Iris pigment epithelial cell (primary cell): ENCODE measurements at places on chromosomes 1 and 21.

DNA sequence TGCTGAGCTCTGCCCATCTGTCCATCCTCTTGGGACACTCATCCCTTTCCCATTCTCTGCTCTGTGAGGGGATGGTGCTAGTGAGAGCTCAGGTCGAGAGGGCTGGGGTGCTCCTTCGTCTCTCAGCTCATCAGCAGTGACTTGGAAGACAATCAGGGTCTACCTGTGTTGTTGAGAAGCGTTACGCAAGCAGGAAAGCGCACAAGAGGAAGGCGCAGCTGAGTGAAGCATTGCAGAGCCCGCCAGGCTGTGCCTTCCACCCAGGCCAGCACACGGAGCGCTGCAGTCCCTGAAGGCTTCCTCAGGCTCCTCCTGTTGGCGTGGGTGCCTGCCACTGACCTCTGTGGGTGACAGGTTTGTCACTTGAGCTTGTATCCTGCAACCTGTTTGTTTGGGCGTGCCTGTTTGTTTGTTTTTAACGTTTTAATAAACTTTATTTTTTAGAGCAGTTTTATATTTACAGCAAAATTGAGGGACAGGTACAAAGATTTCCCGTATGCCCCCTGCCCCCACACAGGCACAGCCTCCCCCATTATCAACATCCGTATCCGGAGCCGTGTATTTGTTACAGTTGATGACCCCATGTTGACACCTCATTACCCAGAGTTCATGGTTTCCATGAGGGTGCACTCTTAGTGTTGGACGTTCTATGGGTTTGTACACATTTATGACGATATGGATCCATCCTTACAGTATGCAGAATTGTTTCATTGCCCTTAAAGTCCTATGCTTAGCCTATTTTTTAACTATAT lies 36.7 kb downstream of the ADARB1 start:
- DNase-seq = no peak

GRCh38 chr1:68229650-68230483 lies 2.5 kb downstream of the WLS start:
- no peak for DNase-seq

DNA sequence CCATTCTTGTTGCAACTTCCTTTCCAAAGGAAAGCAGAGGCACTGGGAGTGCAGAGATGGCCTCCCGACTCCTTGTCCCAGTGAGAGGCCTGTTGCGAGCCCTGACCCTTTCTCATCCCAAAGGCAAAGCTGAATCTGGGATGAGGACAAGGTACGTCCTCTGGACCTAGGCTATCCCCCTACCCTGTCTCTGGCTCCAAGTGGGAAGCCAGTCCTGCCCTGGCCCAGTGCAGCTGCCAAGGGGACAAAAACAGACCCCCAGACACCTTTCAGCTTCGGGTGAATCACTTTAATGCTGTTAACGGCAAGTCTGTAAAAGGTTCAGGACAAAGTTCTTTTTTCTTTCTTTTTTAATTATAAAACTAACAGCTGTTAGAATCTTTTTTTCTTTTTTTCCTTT lies 2.5 kb downstream of the TSSK3 start:
- no peak for DNase-seq

DNA sequence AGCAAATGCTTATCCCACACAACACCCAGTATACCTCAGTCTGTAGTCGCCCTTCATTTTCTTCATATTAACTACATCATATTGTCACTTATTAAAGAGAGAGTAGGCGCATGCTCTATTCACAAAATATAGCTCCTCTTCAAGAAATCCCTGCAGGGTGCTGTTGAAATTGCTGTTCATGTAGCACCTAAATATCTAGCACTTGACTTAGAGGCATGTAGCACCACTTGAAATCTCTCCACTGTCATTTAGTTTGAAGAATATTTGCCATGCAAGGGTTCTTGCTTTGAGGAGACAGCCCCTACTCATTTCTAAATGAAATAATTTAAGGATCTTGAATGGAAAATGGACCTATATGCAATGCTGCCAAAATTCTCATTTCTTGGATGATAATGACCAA lies 20.9 kb upstream of the LRRC8B start:
- no peak for DNase-seq

- DNase-seq = peak; percentile 20
These were observed 19.1 kb upstream of the SLC35F3 start for GRCh38 chr1:233885196-233885920.

GRCh38 chr1:222420633-222421032 lies 127.3 kb downstream of the HHIPL2 start:
- no peak for DNase-seq

DNA sequence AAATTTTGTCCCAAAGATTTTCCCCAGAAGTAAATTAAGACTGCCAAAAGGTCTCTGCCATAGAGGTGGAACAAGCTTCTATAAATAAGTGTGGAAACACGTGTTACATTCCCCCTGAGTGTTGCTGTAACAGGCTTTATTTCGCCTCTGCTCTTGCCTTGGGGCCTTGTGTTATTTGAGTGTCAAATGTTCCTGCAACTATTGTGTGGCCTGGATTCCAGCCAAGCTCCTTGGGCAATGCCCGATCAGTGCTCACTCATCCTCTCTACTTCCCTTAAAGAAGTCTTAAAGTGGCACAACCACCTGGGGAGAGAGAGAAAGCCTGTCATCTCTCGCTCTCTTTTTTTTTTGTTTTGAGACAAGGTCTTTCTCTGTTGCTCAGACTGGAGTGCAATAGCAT lies 156.7 kb downstream of the NR5A2 start:
- DNase-seq = peak; percentile 74

- DNase-seq = no peak
These were observed 59.2 kb upstream of the IVNS1ABP start for GRCh38 chr1:185376288-185376687.

GRCh38 chr1:158095737-158096335 lies 84.9 kb upstream of the CD1D start:
- peak; percentile 27 for DNase-seq

DNA sequence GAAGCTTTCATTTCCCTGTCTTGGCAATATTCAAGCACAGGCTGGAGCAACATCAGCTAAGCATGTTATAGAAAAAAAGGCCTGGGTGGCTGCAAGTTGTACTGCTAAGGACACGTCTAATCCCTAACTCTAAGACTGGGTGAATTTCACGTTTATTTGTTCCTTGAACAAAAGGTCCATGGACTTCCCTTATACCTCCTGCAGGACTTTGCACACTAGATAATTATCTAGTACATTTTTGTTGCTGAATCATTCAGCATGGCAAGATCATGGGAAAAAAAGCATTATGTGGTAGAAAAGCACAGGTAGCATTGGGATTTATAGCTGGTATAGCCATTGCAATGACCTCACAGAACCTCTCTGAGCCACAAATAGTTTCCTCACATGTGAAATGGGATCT lies 130.7 kb upstream of the DMRTA2 start:
- peak; percentile 18 for DNase-seq

DNA sequence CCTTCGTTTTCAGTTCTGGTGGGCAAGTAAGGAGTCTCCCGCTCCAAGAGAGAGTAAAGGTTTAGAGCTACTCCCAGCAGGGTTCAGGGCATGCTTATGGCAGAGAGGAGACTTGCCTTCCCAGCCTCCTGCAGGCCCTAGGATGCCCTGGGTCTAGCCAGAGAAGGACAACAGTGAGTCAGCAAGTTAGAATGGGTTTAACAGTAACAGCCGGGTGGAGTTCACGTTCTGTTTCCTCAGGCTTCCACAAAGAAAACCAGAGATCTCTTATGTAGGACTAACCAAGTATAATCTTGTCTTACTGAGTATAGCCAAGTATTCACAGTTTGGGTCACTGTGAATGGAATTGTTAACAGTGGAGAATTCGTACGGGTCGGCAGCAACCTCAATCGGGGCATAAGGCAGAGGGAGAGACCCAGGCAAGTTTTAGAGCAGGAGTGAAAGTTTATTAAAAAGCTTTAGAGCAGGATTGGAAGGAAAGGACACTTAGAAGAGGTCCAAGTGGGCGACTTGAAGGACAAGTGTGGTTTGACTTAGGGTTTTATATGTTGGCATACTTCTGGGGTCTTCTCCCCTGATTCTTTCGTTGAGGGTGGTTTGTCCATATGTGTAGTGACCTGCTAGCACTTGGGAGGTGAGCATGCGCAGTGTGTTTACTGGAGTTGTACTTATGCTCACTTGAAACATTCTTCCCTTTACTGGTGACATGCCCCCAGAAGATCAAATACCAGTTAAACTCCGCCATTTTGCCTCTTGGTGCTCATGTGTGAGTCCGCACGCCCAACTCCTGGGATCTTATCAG lies 4.5 kb downstream of the OVAAL start:
- DNase-seq = peak; percentile 83

DNA sequence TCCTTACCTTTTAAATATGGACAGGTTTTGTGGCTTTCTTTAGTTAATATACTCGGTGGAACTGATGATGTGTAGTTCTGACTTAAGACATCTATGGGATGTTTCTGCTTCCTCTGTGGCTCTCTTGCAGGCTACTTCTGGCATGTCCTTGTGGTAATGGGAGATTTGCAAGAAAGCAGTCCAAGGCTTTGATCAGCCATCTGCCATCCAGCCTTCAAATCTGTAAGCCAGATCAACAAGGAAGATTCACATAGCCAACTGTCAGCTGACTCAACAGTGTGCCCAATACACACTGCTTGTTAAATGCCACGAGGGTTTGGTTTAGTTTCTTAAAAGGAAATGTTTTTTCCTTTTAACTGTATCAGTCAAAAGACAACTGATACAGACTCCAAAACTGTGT lies 722.2 kb upstream of the CHRM3 start:
- peak; percentile 45 for DNase-seq

GRCh38 chr21:43369124-43369523 lies 57.8 kb downstream of the SIK1 start:
- DNase-seq = peak; percentile 22

DNA sequence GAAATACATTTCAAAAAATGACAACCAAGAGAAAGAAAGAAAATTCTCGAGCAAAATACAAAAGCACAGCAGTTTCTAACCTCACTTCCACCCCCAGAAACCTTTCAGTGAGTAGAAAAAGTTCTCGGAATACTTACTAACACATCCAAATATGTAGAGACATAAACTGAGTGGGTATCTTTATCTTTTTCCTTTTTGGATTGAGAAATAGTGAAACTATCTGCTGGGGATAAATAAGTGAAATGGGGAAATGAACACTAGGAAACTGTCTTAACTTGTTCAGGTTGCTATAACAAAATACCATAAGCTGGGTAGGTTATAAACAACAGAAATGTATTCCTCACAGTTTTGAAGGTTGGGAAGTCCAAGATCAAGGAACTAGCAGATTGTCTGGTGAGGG lies 72.0 kb downstream of the VCAM1 start:
- DNase-seq = peak; percentile 57

GRCh38 chr1:228275430-228276173 lies 67.8 kb downstream of the OBSCN start:
- peak; percentile 84 for DNase-seq

GRCh38 chr1:91805311-91805801 lies 80.6 kb downstream of the TGFBR3 start:
- DNase-seq = no peak

- DNase-seq = no peak
These were observed 58.8 kb downstream of the TOR1AIP2 start for GRCh38 chr1:179818743-179819173.

DNA sequence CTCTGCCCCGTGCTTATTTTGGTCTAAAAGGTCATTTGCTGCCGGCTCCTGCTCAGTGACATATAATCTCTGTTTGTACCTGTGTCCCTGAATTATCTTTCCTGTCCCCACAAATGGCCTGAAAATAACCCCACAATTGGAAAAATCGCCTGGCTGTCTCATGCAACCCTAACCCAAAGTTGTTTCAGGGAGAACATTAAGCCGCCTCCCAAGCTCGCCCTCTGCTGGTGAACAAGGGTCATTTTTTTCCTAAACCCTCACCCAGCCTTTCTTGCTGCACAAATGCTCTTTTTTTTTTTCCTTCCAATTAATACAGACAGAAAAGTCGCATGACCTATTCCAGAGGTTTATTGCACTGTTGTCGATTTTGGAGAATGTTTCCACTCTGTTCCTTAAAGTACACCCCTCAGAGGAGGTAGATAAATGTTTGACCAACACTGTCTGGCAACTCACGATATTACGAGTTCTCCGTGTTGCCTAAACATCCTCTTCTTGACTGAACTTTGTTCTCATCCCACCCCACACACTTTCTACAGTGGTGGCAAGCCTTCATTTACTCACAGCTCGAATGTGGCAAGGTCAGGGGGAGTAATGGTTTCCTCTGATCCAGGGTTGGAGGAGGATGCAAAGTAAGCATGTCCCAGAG lies 148.7 kb downstream of the ZZZ3 start:
- DNase-seq = peak; percentile 78

GRCh38 chr1:13945856-13946255 lies 245.9 kb downstream of the PRDM2 start:
- no peak for DNase-seq

GRCh38 chr1:226424221-226425003 lies 16.5 kb upstream of the PARP1 start:
- DNase-seq = peak; percentile 39

DNA sequence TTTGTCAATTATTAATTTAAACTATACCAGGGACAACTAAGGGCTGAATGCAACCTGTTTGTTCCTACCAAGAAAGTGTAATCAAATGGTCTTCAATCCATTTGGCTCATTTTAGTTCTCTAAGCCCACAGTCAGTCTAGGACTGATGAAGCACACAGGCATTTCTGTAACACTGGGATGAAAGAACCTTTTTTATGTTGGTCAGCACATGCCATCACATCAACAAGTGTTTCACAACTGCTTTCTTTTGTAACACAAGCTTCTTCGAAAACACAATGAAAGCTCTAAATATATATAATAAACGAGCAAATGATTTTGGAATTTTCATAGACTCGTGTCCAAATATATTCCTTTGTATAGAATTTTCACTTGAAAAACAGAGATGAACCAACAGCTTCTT lies 28.8 kb downstream of the HEATR1 start:
- peak; percentile 87 for DNase-seq

GRCh38 chr1:175420518-175420827 lies 227.9 kb upstream of the KIAA0040 start:
- DNase-seq = no peak

DNA sequence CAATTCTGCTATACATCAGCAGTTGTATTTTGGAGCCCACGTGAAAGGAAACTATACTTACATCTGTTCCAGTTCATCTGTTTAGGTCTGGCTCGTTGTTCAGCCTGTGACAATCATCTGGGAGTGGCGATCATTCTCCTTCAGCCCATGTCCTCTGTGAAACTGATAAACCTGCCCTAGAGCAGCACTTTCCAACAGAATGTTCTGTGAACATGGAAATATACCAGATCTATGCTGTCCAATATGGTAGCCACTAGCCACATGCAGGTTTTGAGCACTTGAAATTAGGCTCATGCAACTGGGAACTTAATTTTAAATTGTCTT lies 24.5 kb upstream of the COQ8A start:
- no peak for DNase-seq

DNA sequence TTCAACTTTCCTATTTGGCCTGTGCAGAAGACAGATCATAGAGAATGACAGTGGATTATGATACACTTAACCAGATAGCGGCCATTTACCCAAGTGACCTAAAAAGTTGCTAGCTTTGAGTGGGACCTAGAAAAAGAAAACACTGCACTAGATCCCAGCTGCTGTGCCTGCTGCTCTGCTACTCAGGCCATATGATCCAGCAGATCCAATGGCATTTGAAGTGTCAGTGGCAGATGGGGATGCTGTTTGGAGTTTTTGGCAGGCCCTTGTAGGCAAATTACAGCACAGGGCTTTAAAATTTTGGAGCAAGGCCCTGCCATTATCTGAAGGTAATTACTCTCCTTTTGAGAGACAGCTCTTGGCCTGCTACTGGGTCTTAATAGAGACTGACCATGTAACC lies 74.0 kb upstream of the KCNE2 start:
- no peak for DNase-seq
